ENCODE measurements at places on chromosomes 4 and X.

DNA sequence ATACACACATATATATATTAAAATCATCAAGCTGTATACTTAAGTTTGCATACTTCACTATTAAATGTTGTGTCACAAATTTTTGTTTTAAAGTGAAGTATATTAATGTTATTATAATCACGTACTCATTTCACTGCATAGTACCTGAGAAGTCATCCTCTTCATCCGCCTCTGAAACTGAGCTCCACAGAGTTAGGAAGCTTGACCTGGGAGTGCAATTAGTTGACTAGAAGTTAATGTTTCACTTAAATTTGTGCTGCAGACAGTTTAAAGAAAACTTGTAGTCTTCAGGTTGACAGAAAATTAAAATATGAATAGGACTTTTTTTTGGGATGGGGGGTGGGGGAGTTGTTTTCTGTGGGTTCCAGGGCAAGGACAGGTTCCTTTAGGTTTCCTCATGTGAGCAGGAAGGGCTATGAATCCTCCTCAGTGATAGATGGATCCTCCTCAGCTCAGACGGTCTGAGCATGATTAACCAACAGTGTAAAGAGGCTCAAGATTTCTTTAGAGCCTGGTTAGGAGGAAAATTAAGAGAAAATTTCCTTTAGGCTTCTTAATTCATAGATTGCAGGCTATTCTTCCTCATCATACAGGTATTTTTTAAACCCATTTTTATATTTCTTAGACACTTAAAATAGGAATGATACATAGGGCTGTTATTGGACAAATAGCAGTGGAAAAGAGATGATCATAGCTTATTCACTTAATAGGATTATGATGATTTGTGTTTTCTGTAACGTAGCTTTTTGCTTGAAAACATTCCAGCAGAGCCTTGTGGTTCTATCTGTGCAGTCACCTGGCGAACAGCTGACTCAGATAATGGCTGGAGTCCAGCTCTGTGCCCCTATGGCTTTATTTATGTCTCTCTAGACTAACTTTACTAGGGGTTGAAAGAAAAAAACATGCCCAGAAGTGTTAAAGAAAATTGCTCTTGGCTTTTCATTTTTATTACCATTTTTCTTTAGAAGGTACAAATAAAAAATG, 102.7 kb downstream of the SLC4A4 start:
- DNase-seq, result no peak
- no peak overlapping the region for H3K27ac ChIP-seq
- H3K27me3 ChIP-seq, result no peaks in the 10 kb centered on the region
- H3K36me3 ChIP-seq, result no peaks in the 10 kb centered on the region

DNA sequence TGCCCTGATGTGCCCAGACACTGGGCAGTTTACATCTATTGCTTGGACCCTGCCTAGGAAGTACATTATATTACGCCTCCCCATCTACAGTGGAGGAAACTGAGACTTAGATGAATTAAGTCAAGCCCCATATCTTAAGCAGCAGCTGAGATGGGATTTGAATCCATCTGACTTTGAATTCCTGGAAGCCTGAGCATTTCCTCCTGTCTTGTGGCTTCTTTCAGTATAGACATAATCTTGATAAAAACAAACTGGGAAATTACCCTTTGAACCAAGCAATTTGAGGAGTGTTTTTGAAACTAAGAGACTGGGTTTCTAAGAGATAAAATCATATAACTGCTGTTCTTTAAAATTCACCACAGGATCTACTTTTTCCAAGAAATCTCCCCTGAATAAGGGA, 18.6 kb downstream of the LIMCH1 start:
- H3K27me3 ChIP-seq, result peaks cover 3% of the 10 kb centered on the region
- H3K36me3 ChIP-seq, result no peaks in the 10 kb centered on the region
- H3K4me3 ChIP-seq, result no peak overlapping the region
- no peak for DNase-seq

DNA sequence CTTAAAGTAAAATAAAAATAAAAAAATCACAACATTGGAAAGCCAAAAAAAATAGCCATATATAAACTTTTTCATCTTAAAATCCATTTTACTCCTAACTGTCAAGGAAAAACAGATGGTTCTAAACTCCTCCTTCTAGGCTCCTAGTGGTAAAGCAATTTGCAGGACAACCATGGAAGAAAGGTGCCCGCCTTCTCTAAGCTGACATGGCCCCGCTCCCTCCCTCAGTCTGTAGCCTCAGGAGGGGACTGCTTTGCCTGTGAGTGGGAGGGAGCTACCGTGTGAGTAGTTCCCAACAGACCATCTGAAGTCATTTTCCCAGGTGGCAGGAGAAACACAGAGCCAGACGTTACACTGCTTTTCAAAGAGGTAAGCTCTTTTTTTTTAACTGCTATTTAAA, 336.2 kb upstream of the FAT1 start:
- H3K27ac ChIP-seq, result peak overlapping the region; percentile 35
- no peak overlapping the region for H3K4me3 ChIP-seq
- no peaks in the 10 kb centered on the region for H3K36me3 ChIP-seq
- DNase-seq, result no peak
- H3K4me1 ChIP-seq, result no peaks in the 10 kb centered on the region

DNA sequence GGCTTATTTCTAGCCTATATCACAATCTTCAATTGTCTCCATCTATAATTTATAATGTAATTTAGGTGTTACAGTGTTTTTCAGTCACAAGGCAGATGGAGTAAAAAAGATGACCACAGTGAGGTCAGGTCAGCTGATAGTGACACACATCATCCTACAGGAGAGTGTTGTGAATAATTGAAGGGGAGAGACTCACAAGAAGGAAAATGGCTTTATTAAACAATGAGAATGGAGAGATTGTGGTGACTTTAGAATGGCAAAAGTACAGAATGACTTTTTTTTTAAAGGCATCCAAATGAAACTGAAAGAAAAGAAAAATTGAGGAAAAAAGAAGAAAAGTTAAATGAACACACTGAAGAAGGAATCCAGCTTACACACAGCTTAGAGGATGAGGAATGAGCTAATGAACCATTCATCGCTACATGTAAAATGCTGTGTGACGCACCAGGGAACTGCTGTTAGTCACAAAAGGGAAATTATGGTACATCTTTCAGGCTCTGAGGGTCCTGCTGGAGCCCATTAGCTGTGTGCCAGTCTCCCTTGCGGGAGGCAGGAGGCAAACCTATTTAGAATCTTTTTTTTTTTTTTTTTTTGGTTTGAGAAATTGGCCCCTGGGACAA, 56.6 kb downstream of the SPRY1 start:
- no peak for DNase-seq
- no peaks in the 10 kb centered on the region for H3K27me3 ChIP-seq
- peaks cover 32% of the 10 kb centered on the region for H3K4me1 ChIP-seq
- peak overlapping the region; percentile 89 for H3K27ac ChIP-seq
- H3K36me3 ChIP-seq, result peaks cover 3% of the 10 kb centered on the region

DNA sequence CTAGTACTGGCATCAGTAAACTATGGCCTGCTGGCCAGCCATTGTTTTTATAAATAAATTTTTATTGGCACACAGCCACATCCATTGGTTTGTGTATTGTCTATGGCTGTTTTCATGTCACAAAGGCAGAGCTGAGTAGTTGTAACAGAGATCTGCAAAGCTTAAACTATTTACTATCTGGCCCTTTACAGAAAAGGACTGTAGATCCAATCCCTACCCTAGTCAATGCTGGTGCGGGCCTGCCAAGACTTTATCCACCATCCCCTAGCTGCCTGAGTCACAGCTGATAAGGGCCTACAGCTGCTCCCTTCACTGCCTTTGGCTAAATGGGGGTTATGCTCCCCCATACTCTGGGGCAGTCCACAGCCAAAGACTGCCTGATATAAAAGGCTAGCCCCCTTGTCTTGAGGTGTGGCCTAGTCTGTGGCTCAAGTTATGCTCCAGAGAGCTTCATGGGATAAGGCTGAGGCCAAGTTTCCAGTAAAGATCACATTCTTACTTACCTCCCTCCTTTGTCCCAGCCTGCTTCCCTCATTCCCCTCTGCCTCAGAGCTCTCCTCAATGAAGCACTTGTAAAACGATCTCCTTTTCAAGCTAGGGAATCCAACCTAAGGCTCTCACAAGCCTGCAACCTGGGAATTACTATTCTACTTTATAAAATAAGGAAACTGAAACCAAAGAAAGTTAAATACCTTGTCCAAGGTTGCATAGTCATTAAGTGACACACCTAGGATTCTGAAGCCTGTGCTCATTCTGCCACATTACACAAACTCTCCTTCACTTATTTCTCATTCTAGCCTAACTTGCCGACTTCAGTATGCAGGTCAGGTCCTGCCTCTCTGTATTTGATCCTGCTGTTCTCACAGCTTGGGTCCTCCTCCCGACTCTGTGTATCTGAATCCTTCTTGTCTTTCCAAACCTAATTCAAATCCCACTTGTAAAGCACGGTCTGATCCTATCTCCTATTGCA, 20.7 kb downstream of the ACE2 start:
- no peak overlapping the region for H3K27ac ChIP-seq
- H3K4me1 ChIP-seq, result no peaks in the 10 kb centered on the region
- H3K4me3 ChIP-seq, result no peak overlapping the region
- no peaks in the 10 kb centered on the region for H3K27me3 ChIP-seq
- no peak for DNase-seq

DNA sequence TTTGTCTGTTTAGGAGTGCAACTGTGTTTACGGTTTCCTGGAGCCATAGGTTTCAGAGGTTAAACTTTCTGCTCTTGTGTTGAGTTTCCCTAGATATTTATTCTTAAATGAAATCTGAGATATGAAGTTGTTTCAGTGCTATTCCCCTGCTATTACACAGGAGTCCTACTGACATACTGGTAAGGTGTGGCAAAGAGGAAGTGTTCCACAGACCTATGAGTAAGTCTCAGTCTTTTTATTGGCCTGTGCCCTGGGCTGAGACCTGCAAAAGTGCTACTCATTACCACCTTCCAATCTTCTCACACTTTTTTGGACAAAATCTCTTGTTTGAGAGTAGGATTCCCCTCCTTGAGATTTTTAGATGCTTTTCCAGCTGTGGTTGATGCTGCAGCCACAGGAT, 35.6 kb upstream of the MAGEA8 start:
- no peak for DNase-seq
- H3K4me3 ChIP-seq, result no peak overlapping the region
- H3K27me3 ChIP-seq, result no peaks in the 10 kb centered on the region
- H3K4me1 ChIP-seq, result no peaks in the 10 kb centered on the region
- H3K36me3 ChIP-seq, result peaks cover 7% of the 10 kb centered on the region

DNA sequence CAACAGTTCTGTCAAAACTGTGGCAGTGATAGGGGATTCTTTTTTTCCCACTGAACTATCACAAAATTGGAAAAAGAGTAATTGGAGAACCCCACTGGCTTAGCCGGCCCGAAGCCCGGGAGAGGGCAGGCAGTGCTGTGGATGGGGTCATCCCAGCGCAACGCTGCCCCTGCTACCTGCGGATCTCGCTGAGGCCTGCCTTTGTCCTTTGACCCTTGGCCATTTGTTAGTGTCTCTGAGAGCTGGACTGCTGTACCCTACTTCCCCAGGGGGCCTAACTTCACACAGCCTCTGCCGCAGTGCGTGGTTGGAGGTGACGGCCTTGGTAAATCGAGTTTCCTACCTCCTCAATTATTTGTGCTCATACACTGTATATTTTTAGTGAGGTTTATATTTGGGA, 43.0 kb upstream of the MSANTD1 start:
- no peak for DNase-seq
- no peak overlapping the region for H3K27ac ChIP-seq
- peaks cover 15% of the 10 kb centered on the region for H3K36me3 ChIP-seq
- no peaks in the 10 kb centered on the region for H3K27me3 ChIP-seq
- H3K4me3 ChIP-seq, result no peak overlapping the region
